ENCODE measurements at places on chromosomes 13 and 19.

DNA sequence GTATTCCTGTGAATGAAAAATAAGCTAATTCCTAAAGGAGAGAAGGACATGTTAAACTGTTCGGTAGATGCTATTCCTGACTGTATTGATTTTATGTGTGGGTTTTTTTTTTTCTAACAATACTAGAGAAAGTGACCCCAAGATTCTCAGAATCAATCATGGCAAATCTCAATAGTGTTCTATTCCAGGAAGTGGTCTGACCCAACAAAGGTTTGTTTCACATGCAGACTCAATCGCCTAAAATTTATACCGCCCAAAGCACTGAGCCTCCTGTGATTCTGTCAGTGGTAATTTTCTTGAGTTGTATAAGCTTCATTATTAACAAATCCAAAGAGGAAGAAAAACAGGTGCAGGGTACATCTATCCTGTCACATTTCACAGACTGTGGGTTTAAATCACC lies 293.7 kb downstream of the SUCLA2 start:
- no peak for DNase-seq

GRCh38 chr19:507286-508203 lies at the start of gene TPGS1:
Gene TPGS1, plus strand, starts transcription at chr19:507497. Its CDS starts 10 bp downstream, at chr19:507507.
- peak; percentile 45 for DNase-seq

- no peak for DNase-seq
Observed at GRCh38 chr19:38142176-38143035, 81.6 kb downstream of the DPF1 start.

- no peak for DNase-seq
Observed at GRCh38 chr19:28137772-28138171, 1075.2 kb downstream of the UQCRFS1 start.

GRCh38 chr19:4911314-4911713 lies 2.0 kb downstream of the UHRF1 start:
- no peak for DNase-seq

DNA sequence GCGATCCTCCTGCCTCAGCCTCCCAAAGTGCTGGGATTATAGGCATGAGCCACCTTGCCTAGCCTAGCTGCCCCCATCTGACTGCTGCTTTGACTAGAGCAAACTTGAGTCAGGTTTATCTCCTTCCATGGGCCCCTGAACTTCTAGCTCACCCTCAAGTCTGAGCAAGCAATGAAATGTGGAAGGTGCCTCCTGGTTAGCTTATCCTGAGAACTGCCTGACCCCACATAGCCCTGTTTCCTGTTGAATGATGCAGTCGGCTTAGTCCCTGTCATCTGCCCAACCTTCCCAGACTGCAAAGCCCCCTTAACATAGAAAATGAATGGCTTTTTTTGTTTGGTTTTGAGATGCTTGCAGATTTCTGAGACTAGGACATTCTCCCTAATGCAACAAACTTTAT lies 8.9 kb upstream of the TMEM160 start:
- no peak for DNase-seq

- DNase-seq = no peak
Observed at GRCh38 chr19:28018499-28018898, 1194.5 kb downstream of the UQCRFS1 start.

DNA sequence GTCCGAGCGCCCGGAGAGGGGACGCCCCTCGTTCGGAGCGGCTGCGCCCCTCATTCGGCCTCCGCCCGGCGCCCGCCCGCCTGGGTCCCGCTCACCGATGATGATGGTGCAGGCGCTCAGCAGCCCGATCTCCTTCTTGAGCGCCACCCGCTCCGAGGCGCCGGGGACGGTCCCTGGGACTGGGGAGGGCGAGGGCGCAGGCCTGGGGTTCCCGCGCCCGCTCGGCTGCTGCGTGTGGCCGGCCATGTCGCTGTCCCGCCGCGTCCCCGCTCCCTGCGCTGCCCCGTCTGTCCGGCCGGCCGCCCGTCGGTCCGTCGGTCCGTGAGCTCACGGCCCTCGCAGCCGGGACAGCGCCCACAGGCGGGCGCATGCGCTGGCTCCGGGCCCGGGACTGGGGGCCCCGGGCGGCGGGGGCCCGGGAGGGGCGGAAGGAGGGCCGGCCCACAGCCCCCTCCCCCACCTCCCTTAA lies at the start of gene SLC7A10:
SLC7A10 (minus strand) TSS at position 393 of the 469 bp plus-strand sequence; CDS start at position 246, 147 bp downstream.
- DNase-seq = no peak

DNA sequence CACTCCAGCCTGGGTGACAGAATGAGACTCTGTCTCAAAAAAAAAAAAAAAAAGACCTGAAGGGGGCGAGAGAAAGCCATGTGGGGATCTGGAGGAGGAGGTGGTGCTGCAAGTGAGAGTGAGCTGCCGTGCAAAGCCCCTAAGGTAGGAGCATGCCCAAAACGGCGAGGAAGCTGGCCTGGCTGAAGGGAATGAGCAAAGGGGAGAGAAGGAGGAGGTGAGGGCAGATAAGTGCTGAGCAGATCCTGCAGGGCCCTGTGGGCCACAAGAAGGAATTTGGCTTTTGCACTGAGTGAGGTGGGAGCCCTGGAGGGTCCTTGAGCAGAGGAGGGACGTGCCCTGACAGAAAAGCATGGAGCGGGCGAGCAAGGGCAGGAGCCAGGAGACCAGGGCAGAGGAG lies 19.4 kb upstream of the ADGRE5 start:
- no peak for DNase-seq

- DNase-seq = no peak
Observed at GRCh38 chr13:50236898-50237318, 221.7 kb downstream of the KCNRG start.

DNA sequence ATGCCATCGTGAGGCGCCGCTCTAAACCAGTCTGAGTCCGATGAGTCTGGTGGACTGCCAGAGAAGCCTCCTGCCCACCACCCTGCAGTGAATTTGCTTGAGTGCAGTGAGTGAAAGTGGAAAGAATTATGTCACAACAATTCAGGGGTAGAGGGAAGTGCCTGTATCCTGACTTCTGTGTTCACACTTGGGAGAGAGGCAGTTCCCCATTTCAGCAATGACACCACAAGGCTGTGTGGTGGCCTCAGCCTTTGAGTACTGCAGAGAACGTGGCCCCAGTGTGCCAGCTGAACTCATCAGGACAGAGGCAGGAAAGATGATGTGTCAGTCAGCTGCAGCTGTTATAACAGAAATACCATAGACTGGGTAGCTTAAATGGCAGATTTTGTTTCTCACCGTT lies 155.6 kb downstream of the COG6 start:
- DNase-seq = no peak

DNA sequence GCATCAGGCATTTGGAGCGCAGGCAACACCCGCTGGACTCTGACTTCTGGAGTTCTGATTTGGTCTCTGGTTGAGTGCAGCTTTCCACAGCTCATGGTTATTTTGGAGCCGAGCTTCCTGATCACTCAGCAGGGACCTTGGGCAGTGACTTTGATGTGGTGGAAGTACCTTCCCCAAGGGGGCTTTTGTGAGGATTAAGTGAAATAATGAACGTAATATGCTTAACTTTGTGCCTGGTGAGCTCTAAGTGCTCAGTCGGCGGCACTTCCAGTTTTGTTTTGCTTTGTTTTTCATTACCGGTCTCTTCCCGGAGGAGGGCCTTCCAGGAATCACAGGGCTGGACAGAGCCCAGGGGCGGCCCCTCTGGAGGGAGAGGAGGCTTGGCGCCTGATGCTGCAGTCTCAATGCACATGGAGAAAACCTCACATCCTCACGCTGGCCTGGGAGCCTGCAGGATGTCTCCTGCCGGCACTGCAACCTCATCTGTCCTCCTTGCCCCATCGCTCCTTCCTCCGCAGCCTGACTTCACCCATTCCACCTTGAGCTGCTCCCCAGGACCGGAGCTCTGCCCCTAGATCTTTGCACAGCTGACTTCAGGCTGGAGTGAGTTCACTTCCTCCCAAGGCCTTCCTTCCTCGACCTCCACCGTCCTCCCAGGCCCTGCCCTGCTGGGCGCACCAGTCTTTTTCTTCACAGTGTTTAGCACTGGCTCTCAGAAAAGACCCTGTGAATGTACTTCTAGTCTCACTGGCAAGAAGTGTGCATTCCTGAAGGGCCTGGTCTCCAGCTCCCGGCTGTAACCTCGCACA lies 1.5 kb downstream of the PLEKHF1 start:
- no peak for DNase-seq
